ENCODE measurements at places on chromosomes 7 and 10. TPM values are rescaled to one million over a fixed set of nuclear protein-coding genes. Genes with fewer than 3 reads are reported as not detected.

The FRA10AC1 gene
- polyA plus RNA-seq = 20.7 TPM

The GBX1 gene
- polyA plus RNA-seq = 0.07 TPM

The PNLIP gene
- 0.18 TPM for polyA plus RNA-seq

The FKBP9 gene
- 12.1 TPM for polyA plus RNA-seq

The ETV1 gene
- 3.5 TPM for polyA plus RNA-seq
